ENCODE measurements at places on chromosomes 16 and 17. TPM values are rescaled to one million over a fixed set of nuclear protein-coding genes. Genes with fewer than 3 reads are reported as not detected.

Gene FBXW10
- total RNA-seq: not detected

Gene SLC16A6
- total RNA-seq: 0.22 TPM

Gene B3GNT9
- 6.3 TPM for total RNA-seq

Gene BCL6B
- 54.5 TPM for total RNA-seq

Gene PEX12
- 3.6 TPM for total RNA-seq

- DNase-seq: no peak
Observed at GRCh38 chr16:19210968-19211367, 42.9 kb downstream of the SYT17 start.

DNA sequence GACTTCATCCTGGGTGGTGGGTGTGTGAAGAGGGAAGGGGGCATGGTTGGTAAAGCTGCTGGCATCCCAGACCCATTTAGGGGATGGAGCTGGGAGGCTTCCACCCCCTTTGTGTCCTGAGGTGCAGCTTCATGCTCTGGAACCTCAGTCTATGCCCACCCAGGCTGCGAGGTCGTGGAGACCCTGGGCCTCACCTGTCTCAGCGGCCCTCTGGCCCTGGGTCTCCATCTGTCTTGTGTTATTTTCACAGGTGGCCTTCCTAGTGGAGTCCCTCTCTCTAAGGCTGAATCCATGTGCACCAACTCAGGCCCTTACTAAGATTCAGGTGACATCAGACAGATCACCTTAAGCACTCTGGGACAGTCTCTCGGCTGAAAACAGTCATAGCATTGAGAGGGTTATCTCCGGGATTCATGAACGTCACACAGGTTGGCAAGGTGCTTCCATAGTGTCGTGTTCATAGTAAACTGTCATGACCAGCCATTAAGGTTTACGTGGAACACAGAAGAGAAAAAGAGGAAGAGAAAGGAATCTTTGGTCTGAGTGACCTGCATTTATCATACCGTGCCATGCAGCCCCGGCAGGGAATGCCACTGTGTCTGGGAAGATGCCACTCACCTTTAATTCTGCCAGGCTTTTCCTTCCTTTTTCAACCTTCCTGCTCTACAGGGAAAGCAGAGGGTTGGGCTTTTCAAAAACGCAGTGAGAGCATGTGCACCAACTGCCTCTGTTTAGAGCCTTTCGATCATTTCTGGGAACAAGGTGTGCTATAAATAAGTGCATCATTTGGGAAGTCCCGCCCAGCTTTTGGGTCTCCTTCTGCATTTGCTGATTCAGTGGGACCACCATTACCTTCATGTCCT lies 4.5 kb upstream of the FOXL1 start:
- no peak for DNase-seq

- no peak for DNase-seq
Observed at GRCh38 chr17:11404431-11405276, 163.6 kb downstream of the SHISA6 start.

DNA sequence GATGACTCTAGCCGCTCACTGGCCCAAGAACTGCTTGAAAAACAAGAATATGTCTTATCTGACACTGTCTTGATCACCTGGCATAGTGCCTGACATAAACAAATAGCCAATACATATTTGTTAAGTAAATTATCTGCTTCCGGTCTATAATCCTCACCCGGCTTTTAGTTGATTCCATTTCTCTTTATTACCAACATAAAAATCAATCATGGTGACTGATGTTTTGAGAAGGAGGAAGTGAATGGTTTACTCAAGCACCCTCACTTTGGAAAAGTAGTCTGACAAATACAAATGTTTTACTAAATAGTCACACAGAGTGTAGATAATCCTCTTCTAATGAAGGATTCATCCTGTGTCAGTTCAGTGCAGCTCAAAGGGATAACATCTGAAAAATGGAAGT lies 47.0 kb downstream of the SKAP1 start:
- no peak for DNase-seq
